ENCODE measurements at places on chromosomes 1 and 21. TPM values are rescaled to one million over a fixed set of nuclear protein-coding genes. Genes with fewer than 3 reads are reported as not detected.
A peak's percentile ranks its signal among the peaks of the same experiment; 100 is the strongest.

DNA sequence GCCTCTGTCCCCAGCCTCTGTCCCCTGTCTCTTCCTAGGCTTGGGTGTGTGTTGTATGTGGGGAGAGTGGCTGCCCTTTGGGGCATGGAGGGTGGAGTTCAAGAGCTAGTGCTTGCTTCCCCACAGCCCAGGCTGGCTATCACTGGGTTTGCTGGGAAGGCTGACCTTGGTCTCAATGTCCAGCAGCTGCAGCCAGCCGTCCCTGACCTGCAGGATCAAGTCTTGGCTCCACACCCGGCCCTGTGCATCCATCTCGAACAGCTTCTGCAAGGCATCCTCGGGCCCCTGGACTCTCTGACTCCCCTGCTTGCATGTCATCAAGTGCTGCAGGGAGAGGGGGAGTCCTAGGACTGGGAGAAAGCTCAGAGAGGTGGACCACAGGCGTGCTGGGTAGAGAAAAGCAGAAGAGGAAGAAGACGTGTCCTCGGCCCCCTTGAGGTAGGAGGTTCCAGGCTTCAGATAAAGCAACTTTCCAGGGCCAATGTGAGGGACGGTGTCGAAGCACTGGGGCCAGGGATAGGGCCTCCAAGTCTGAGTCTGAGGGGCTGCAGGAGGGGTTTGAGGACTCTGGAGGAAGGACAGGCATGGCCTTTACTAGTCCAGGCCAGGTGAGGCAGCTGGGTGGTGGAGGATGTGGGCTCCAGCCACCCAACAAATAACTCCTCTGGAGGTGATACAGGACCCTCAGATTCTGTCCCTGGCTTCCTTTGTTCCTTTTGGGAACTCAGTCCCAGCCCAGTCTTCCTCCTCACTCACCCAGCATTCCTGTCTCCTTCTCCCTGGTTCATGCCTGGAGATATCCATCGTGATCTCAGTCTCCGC is 4.0 kb downstream of the EPS8L3 start:
- no peak overlapping the region for H3K4me3 ChIP-seq
- no peak for DNase-seq
- H3K4me1 ChIP-seq = peaks cover 27% of the 10 kb centered on the region
- H3K27me3 ChIP-seq = no peaks in the 10 kb centered on the region
- H3K36me3 ChIP-seq = no peaks in the 10 kb centered on the region

DNA sequence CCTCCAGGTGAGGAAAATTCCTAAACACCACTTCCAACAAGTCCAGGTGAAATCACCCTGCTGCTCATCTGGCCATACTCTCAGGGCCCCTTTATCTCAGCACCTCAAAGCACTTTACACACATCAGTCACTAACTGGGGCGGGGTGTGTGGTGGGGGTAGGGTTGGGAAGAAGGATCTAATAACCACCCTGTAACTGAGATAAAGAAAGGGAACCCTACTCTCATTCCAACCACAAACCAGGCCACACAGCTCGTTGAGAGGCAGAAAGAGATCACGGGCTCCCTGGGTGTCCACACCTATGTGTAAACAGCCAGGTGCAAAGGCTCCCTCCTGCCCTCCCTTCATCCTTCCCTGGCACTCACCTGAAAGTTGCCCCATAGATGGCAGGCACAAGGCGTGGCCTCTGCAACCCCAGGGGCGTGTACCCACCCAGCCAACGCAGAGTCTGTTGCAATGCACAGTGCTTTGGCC is 20.4 kb downstream of the GPR161 start:
- H3K36me3 ChIP-seq = no peaks in the 10 kb centered on the region
- H3K27me3 ChIP-seq = no peaks in the 10 kb centered on the region
- H3K4me1 ChIP-seq = no peaks in the 10 kb centered on the region
- H3K27ac ChIP-seq = no peak overlapping the region
- H3K4me3 ChIP-seq = no peak overlapping the region
- DNase-seq = no peak

DNA sequence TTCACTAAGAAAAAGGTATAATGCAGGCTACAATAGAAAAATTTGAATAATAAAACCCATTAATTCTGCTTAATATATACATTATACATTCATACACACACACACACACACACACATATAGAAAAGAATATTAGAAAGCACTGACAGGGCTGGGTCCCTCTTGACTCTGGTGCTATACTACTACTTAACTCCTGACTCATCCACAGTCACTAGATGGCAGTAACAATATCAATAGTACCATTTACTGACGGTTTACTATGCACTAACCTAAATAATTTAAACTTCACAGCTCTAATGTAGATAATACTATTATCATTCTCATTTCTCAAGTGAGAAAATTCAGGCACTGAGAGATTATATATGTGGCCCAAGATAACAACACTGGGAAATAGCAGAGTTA is 87.5 kb downstream of the COP1 start:
- H3K4me1 ChIP-seq = no peaks in the 10 kb centered on the region
- H3K36me3 ChIP-seq = peaks cover 12% of the 10 kb centered on the region
- H3K27me3 ChIP-seq = no peaks in the 10 kb centered on the region
- H3K4me3 ChIP-seq = no peak overlapping the region
- H3K27ac ChIP-seq = no peak overlapping the region

DNA sequence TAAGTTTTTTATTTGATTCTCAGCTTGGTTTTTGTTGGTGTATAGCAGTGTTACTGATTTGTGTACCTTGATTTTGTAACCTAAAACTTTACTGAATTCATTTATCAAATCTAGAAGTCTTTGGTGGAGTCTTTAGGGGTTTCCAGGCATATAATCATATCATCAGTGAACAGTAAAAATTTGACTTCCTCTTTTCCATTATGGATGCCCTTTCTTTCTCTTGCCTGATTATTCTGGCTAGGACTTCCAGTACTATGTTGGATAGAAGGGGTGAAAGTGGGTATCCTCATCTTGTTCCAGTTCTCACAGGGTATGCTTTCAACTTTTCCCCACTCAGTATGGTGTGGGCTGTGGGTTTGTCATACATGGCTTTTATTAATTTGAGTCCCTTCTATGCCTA is 23.6 kb upstream of the MAB21L3 start:
- no peaks in the 10 kb centered on the region for H3K4me1 ChIP-seq
- H3K36me3 ChIP-seq = no peaks in the 10 kb centered on the region
- DNase-seq = no peak
- H3K4me3 ChIP-seq = no peak overlapping the region

- peak overlapping the region; percentile 59 for H3K27ac ChIP-seq
- no peaks in the 10 kb centered on the region for H3K27me3 ChIP-seq
- H3K36me3 ChIP-seq = peaks cover 90% of the 10 kb centered on the region
- DNase-seq = peak; percentile 71
- no peak overlapping the region for H3K4me3 ChIP-seq
- peaks cover 16% of the 10 kb centered on the region for H3K4me1 ChIP-seq
Observed at GRCh38 chr1:21703318-21703963, 34.3 kb upstream of the RAP1GAP start.

CSRP1 gene
- 28.2 TPM for total RNA-seq

CTTNBP2NL gene
- 1.4 TPM for total RNA-seq

FOXO6 gene
- 0.31 TPM for total RNA-seq

AKT3 gene
- total RNA-seq = 0.31 TPM

NGF gene
- total RNA-seq = not detected

EYA3 gene
- 45.6 TPM for total RNA-seq

All from K562 (cell line).